Gastroesophageal sphincter (tissue), 4 donors: ENCODE measurements at places on chromosomes 5 and 9. TPM values are rescaled to one million over a fixed set of nuclear protein-coding genes. Genes with fewer than 3 reads are reported as not detected.

DNA sequence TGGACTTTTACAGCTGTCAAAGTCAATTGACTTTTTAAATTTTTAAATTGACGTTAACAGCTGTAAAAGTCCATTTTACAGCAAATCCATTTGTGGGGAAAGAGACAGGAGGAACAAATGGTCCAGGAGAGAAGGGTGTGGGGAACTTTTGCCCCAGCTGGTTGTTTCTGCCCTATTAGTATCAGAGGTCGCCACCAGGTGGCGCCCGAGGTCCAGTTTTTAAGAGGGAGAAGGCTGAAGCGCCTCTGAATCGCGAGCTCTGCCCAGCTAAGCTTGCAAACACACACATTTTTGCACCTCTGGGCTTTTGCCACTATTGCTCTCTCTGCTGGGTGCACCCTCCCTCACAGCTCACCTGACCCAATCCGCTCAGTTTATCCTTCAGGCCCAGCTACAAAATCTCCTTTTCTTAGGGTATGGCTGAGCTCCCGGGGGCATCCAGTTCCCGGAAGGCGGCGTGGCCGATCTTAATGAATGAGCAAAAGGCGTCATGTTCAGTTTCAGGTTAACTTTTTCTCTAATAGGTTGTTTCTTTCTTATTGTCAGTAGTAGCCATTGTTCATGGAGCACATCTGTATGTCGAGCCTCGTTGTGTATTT, 6.3 kb upstream of the TTLL11 start:
- peak; percentile 82 for ATAC-seq

DNA sequence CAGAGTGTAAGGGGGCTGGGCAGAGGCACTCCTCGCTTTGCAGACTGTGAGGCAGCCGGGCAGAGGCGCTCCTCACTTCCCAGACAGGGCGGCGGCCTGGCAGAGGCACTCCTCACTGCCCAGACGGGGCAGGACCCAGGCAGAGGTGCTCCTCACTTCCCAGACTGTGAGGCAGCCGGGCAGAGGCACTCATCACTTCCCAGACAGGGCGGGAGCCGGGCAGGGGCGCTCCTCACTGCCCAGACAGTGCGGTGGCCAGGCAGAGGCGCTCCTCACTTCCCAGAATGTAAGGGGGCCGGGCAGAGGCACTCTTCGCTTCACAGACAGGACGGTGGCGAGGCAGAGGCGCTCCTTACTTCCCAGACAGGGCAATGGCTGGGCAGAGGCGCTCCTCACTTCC, 442.5 kb downstream of the SPATA31D1 start:
- no peak for ATAC-seq

DNA sequence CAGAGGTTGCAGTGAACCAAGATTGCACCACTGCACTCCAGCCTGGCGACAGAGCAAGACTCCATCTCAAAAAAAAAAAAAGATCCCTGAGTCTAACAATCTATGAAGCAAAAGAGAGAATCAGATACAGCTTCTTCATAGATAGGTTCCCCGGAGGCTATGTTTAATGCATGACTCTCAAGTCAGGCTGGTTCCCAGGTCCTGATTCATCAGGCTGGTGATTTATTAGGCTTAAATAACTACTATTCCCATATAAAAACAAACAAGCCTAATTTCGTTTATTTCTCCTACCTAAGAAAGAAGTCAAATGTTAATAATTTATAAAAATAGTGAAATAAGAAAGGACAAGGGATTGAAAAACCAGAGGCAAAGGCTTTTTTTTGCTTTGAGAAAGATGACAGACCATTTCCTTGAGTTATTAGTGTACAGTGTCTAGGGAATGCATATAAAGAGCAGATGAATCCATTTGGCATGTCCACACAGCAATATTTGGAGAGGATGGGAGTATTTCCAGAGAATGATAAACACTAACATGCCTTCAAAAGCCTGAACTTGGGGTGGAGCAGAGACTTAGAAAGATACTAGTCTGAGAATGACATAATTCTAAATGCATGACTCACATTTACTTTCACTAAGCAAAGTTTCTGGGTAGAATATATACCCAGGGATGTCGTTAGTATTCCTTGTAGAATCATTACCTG, 115.3 kb downstream of the NREP start:
- peak; percentile 36 for ATAC-seq

DNA sequence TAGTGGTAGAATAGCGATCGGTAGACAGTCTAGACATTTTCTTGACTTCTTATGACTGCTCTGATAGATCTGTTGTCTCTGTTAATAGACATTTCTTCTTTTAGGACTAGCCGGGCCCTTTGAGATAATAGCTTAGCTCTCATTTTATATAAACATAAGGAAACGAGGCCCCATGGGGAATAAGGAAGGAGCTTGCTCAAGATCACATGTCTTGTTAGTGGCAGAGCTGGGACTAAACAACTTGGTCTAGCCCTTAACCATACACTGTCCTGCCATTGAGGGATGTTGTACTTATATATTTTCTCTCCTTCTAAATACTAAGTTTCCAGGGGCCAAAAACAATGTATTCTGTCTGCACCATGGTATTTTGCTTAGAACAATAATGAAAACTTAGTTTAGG, 140.0 kb downstream of the GCNT1 start:
- no peak for ATAC-seq

GRCh38 chr5:153276151-153276550, 214.3 kb upstream of the GRIA1 start:
- no peak for ATAC-seq

The SLC4A9 gene
- not detected for total RNA-seq
